Activated CD4-positive, alpha-beta T cell treated with anti-CD3 and anti-CD28 coated beads, Interleukin-2, amount 50 U/mL, for 4 hours (primary cell): ENCODE measurements at places on chromosomes 6 and 20.
A peak's percentile ranks its signal among the peaks of the same experiment; 100 is the strongest.

DNA sequence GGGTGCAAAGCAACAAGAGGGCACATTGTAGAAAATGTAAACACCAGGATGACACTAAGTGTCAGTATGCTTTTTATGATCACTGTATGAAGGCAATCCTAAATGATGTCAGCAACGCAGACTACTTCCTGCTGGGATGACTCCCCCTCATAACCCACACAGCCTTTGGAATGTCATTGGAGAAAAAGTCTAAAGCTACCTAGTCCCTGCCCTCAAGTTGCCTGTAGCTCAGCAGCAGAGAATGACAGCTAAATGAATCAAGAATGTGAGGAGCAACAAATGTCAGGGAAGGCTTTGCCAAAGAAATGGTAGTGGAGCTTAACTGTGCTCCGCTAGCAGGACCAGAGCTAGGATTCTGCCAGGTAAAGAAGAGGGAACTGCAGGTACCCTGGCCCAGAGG lies 555.6 kb downstream of the CD83 start:
- DNase-seq, result no peak

- DNase-seq, result no peak
Measured at GRCh38 chr6:40299681-40300080, 287.5 kb downstream of the LRFN2 start.

DNA sequence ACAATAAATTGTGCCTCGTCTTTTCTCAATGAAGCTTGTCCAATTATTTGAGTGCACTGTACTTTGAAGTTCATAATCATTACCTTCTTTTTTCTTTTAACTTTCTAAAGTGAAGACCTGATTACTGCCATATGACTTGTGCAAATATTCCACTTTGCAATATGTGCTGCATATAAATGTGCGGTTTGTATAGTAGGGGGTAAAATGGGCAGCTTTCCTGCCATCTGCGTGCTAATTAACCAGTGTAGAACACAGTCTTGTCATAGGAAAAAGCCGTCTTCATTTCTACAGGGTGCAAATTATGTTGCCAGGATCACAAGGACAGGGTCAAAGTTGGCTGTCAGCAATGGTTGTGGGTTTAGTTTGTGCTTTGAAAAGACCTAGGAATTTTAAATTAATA lies 397.0 kb downstream of the NKAIN2 start:
- DNase-seq, result no peak

- DNase-seq, result no peak
Measured at GRCh38 chr20:15949391-15949790, 623.9 kb downstream of the KIF16B start.

DNA sequence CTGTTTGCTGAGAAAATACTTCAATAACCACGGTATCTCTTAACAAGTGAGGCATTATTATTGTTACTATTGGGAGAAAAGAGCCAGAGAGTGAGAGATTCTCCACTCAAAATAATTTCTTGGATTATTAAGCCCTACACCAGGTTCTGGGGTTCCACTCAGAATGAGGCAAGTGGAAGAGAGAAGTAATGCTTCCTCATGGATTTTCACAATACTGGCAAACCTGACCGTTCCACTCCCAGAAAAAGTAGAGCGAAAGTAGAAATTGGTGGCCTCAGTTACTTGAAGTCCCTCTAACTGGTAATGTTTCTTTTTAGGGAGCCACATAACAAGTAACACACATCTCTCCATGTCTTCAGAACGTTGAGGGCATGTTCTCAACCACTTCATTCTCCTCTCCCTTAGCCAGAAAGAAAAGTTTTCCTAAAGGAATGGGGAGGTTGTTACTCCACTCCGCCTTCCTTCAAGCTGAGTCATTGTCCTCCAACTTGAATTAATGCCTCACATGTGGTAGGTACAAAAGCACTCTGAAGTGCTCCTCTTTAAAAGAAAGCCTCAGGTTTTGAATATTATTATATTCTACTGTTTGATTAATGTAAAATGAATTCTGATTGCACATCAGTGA lies 1.9 kb downstream of the BAG2 start:
- no peak for DNase-seq

- no peak for DNase-seq
Measured at GRCh38 chr6:159311618-159312017, 142.4 kb downstream of the FNDC1 start.

DNA sequence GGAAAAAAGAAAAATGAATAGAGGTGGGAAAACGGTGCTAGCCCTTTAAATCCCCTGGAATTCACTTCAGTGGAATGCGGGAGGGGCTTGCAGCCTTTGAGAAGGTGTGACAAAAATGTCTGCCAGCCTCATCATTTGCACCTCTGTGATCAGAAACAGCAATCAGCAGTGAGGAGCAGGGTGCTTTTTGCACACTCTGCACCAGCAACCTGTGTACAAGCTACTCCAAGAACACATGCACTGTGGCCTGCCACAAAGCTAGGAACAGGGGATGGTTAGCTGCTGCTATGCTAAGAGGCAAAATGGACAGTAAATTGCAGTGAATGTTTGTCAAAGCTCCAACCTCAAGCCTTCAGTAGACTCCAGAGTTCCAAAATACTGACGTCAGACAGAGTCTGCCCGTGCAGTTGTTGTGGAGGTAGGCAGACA lies 29.7 kb downstream of the GINS1 start:
- no peak for DNase-seq

DNA sequence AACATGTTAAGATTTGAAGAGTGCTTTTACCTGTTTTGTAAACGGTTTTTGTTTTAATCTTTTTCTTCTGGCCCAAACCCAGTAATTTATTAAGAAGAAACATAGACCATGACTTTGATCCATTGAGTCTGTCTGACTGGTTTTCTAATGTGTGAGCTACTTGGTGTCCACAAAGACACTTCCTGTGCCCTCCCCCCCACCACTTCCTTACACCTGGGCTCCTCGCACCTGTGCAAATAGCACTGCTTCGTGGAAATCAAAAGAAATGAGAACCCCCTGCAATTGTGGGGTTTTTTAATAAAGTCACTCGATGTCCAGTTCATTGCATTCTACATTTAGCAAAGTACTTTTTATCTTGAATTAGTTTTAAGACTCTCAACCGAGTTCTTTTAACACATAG lies 65.5 kb downstream of the SMOC2 start:
- DNase-seq, result no peak

DNA sequence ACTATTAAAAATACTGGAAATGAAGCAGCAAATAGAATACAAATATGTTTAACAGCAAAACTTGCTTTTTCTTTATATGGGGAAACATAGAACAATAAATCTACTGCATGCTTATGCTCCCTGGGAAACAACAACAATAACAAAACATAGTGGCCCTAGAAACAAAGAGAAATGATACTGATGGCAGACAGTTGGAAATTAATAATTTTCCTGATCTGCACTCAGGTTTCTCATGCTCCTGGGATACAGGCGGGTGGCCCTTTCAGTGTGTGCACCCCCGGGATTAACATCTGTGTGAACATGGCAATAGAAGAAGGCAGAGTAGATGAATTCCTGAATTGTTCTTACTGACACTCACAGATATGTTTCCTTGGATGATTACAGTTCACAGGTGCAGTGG lies 209.2 kb upstream of the TBX18 start:
- DNase-seq, result no peak

DNA sequence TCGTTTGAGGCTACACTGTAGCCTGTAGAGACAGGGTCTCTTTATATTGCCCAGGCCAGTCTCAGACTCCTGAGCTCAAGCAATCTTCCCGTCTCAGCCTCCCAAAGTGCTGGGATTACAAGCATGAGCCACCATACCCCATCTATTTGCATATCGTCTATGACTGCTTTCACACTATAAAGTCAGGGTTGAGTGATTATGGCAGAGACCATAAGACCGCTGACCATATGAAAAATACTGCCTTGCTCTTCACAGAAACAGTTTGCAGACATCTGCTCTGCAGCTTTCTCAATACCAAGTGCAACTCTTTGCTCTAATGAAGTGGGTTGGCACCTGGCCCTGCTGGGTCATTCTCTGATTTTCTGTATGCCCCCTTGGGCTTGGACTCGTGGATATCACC lies 79.5 kb upstream of the PAK5 start:
- DNase-seq, result no peak

DNA sequence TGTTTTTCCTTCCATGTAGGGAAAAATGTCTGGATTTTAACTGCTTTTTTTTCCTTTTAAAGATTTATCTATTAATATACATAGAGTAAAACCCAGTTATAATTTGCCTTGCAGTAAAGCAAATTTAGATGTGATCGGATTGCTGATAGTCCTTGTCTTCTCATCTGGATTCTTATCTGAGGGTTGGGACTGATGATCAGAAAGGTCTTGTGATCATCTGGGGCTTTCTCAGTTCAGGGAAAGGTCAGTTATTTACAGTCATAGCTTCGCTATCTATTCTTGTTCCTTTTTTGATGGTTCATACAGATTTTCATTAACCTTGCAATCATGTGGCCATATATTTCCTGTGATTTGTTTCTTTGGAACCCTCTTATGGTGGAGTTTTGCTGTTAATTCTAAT lies 63.8 kb upstream of the CLDN20 start:
- no peak for DNase-seq

- no peak for DNase-seq
Measured at GRCh38 chr6:52244400-52244799, at the start of gene IL17F. TSS of gene IL17F (minus strand) at chr6:52244500. CDS start at chr6:52244429, 71 bp downstream.

GRCh38 chr6:144145541-144145940 lies 4.8 kb upstream of the STX11 start:
- no peak for DNase-seq

- no peak for DNase-seq
Measured at GRCh38 chr6:25042536-25042935, 106.8 kb upstream of the RIPOR2 start.

DNA sequence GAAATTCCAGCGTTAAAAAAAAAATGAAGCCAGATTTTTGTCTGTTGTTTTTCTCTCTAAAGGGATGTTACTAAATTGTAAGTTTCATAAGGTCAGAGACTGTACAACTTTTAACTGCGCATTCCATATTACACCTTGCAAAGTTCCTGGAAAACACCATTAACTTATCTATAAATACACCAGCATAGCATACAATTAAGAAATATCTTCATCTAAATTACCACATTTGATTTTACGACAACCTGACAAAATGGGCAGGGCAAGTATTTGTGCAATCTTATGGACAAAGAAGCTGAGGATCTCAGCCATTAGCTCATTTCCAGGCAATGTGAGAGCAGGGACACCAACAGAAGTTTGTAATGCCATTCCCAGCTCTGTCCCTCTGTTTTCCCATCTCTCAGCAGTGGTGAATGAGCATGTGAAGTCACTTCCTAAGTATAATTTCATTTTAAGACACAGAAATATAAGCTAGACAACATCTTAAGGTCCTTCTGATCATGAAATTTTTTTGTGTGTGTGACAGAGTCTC lies 12.9 kb upstream of the GCM1 start:
- no peak for DNase-seq

DNA sequence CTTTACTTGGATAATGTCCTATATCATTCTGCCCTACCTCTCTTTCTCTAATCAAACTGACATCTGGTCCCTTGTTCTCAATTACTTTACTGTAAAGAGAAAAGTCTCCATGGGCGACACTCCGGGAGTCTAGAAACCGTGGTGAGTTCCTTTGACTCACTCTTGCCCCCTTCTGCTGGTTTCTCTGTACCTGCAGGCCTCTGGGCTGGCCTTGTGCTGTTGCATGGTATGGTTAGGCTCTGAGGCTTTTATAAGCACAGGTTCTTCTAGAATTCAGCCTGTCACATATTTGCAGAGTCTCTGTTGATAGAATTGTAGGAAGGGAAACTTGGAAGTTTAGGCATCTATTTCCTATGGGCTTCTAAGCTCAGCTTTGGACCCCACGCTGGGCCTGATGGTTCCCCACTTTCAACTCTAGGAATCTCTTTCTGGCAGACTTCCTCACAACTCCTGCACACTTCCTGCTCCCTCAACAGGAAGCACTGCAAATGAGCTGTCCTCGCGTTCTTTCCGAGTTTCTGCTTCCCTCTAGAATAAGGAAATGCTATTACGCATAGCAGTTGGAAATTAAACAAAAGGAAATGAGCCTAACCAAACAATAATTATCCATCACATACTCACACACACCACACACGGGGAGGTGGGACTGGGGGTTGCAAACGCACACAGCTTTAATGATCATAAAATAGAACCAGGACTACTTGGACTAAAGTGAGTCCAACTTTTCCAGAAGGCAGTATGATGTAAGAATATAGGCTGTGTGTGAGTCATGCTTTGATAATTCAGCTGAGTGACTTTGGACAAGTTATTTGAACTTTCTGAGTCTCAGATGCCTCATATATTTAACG lies 683.3 kb downstream of the QKI start:
- no peak for DNase-seq

DNA sequence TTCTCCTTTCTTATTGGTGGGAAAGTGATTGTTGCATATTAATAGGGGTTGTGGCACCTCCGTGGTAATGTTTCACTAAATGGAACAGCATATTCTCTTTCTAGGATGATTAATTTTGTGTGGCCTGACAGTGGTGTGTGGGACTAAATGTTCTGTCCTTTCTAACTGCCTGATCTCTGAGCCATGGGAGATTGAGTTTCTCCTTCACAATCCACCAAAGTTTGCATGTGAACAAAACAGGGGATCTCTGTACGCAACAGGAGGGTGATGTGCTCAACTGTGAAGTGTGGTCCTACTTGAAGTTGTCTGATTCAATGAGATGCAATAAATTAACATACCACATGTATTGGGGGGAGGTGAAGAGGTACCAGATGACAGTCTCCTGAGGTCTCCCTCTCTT lies 19.3 kb downstream of the BCAS1 start:
- no peak for DNase-seq

- no peak for DNase-seq
Measured at GRCh38 chr6:99026135-99026534, 78.4 kb upstream of the FBXL4 start.

- peak; percentile 43 for DNase-seq
Measured at GRCh38 chr20:63736893-63737694, 630 bp downstream of the LIME1 start.

DNA sequence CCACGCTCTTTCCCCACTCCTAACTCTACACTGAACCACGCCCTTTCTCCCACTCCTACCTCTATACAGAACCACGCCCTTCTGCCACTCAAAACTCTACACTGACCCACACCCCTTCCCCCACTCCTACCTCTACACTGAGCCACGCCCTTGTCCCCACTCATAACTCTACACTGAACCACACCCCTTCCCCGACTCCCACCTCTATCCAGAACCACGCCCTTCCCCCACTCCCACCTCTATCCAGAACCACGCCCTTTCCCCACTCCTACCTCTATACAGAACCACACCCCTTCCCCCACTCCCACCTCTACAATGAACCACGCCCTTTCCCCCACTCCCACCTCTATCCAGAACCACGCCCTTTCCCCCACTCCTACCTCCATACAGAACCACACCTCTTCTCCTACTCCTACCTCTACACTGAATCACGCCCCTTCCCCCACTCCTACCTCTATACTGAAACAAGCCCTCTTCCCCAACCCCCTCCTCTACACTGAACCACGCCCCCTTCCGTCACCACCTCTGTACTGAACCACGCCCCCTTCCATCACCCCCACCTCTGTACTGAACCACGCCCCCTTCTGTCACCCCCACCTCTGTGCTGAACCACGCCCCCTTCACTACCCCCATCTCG lies 10.1 kb downstream of the PXMP4 start:
- no peak for DNase-seq

DNA sequence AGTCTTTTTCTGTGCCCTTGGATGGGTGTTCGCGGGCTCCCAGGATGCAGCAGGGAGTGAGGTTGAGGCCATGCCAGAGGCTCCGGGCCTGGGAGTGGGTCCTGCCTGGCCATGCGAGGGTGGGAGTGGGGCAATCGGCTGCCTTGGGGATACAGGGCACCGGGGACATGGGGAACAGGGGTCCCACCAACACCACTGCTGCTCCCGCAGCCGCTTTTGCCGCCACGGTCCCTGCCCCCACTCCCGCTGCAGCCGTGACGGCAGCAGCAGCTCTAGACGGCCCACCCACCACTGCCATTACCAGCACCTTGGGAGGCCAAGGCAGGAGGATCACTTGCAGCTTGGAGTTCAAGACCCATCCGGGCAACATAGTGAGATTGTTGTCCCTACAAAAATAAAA lies 35.3 kb upstream of the FAM50B start:
- no peak for DNase-seq
